CD4-positive, CD25-positive, alpha-beta regulatory T cell (primary cell): ENCODE measurements at places on chromosomes 5 and 9. TPM values are rescaled to one million over a fixed set of nuclear protein-coding genes. Genes with fewer than 3 reads are reported as not detected.
A peak's percentile ranks its signal among the peaks of the same experiment; 100 is the strongest.

DNA sequence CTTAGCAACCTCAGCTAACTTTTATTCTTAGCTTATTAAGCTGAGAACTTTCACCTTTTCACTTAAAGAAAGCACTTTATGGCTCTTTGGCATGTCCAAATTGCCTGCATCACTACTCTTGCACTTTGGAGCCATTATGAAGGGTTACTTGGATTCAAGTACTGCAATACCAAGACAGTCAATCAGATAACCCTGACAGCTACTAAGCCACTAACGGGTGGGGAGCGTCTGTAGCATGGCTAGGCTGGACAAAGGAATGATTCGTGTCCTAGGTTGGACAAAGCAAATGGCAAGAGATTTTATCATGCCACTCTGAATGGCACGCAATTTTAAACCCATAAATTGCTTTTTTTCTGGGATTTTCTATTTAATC, 39.6 kb downstream of the TRPM6 start:
- DNase-seq: no peak

- DNase-seq: no peak
These were observed 272.0 kb upstream of the ZNF462 start for GRCh38 chr9:106590759-106591505.

DNA sequence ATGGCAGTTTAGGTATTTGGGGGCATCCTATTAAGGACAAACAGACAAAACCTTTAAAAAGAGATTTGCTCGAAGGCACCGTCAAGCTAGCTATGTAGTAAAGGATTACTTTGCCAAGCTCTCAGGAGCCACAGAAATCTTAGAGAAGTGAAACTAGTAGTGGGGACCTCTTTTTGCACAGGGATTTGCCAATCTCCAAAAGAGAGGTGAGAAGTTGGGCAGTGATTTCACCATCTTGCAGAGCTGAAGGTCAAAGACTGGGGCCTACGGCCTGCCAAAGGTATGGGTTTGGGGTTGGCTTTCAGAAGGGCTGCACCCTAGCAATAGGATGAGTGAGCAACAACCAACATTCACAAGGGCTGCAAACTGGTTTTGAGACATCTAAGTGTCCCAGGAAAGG, 1.6 kb upstream of the FCN1 start:
- no peak for DNase-seq

GRCh38 chr5:119187776-119188529, 117.1 kb downstream of the DMXL1 start:
- peak; percentile 72 for DNase-seq

DNA sequence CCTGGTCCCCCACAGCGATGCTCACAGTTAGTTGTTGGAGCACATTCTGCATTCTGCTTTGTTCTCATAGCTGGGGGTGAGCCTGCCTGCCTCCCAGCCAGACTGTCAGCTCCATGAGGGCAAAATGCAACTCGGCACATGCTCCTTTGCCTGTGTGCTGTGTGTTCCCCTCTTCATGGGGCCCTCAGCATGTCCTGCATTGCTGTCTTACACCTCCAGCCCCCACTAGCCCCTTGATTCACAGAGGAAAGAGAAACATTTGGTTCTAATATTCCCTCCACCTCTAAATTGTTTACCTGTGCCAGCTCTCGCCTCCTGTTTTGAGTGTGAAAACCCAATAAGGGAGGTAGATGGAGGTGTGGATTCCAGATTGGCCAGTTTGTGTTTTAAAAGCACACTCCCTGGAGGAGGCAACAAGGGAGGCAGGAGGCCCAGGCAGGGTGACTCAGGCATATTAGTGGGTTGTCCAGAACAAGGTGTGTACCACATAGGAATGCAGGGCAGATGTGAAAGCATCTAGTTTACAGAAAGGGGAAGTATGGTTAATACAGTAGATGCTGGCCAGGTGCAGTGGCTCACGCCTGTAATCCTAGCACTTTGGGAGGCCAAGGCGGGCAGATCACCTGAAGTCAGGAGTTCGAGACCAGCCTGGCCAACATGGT, 224.6 kb downstream of the AGTPBP1 start:
- DNase-seq: no peak

DNA sequence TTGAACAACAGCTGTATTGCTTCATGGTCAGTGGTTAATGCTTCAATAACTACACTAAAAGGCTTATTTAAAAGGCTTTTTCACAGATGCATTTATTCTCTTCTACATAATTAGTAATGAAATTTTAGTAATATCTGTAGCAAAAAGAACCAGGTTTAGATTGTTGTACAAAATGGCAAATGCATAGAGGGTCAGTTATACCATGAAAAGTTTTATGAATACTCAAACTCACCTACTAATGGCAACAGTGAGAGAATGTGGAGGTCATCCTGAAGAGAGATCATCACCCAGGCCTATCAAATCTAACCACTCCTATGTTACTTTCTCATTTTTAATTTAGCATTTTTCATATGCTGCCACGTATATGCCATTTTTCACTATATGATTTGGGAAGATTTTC, 444.3 kb upstream of the CDH9 start:
- DNase-seq: no peak

- DNase-seq: no peak
These were observed 165.8 kb upstream of the MAP3K1 start for GRCh38 chr5:56649569-56649968.

- no peak for DNase-seq
These were observed 8.3 kb upstream of the NRARP start for GRCh38 chr9:137310189-137311052.

GRCh38 chr9:136198605-136199083, 6.3 kb downstream of the LHX3 start:
- DNase-seq: no peak

DNA sequence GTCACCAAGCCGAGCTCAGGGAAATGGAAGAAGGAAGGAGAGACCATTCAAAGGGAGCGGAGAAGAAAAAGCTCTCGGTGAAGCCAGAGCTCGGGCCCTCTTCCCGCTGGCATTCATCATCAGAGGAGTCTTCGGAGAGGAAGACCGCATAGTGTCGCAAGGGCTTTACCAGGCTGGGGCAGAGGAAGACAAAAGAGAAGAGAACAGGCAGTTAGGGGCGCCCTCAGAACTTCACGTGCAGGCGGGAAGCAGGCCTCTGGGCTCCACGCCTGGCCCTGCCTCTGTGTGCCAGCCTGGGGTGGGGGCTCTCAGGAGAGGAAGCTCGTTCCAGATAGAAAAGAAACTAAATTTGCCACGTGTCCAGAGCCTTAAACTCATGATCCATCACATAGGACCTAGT, 31.7 kb downstream of the CRB2 start:
- no peak for DNase-seq

GRCh38 chr5:54251981-54252380, 58.4 kb downstream of the ARL15 start:
- DNase-seq: no peak

- DNase-seq: peak; percentile 13
These were observed 542.4 kb upstream of the RGMB start for GRCh38 chr5:98231089-98231488.

GRCh38 chr9:28887188-28887884, 1314.1 kb upstream of the C9orf72 start:
- DNase-seq: no peak

GRCh38 chr5:165127941-165128340, 1622.5 kb downstream of the MAT2B start:
- no peak for DNase-seq

GRCh38 chr9:131915181-131915580, 164.5 kb downstream of the MED27 start:
- DNase-seq: no peak

DNA sequence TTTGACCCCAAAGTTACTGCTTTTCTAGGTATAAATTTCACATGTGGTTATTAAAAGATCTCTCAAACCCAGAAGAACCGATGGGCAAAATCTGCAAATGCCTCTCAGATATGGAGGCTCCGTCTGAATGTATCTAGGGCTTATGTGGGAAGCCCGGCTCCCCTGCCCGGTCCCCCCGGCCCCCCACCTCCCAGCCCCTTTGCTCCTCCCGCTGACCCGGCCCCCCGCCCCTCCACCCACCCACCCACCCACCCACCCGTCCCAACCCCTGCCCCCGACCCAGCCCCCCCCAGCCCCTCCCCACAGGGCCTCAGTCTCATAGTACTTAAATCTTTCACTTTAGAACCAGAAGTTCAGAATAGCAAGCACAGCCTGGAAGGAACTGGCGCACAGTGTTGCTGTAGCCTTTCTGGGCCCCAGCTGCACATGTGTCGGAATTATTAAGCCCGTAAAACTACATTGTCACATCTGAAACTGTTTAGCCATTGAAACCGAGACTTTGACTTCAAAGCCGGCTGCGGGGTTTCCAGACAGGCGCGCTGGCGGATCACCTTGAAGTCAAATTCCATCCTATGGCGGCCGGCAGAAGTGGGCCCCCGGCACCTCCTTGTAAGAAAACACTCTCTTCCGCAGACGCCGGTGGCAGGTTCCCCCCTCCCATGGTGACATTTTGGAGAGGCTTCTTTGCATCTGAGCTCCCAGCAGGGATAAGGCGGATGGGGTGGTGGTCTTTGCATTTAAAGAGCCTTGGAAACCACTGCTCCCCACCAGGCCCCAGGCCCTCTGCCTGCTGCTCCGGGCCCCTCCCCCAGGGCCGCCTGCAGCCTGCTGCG, 12.8 kb downstream of the NKD2 start:
- DNase-seq: no peak

DNA sequence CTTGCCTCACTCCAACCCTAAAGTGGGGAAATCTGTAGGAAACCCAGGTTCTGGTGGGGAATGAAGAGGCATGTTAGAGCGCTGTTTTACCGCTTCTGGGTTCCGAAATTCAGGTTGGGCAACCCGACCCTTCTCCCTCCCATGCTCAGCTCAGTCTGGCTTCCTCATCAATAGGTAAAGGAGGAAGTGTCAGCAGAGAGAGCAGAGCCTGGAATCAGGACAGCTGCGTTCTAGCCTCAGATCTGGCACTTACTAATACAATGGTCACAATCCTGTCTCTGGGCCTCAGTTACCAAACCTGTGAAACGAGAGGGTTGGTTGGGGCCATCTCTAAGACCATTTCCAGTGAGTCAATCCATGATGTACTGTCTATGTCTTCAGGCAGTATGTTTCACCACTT, 16.2 kb upstream of the TNIP1 start:
- no peak for DNase-seq

GRCh38 chr9:109166171-109166770, 778 bp downstream of the FRRS1L start:
- no peak for DNase-seq

DNA sequence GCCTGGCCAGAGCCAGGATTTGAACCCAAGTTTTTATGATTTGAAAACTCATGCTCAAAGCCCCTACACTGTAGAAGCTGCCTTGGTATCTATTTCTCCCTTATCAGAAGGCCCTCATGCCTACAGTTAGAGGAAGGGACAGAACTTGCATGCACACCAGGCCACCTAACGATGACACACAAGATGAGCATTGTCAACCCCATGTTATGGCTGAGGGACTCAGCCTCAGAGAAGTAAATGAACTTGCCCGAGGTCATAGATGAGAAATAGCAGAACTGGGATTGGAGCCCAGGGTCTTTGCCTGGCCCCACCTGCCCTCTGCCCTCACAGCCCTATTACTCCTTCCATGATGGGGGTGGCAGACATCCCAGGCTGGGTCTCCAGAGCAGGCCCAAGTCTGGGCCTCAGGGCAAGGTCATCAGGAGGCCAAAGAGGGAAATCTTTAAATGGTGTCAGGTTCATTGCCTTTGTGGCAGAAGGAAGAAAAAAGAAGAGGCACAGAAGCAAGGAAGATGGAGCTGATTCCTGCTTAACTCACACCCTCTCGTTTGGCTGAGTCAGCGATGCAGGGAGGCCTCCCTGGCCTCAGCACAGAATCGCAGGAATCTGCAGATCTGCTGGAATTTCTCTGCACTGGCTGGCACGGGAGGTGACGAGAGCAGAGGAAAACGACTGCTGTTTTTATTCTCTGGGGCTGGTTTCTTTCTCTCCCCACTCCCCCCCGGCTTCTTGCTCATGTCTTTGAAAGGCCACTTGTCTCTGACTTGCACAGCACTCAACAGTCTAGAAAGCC, 20.6 kb upstream of the CRB2 start:
- DNase-seq: no peak

DNA sequence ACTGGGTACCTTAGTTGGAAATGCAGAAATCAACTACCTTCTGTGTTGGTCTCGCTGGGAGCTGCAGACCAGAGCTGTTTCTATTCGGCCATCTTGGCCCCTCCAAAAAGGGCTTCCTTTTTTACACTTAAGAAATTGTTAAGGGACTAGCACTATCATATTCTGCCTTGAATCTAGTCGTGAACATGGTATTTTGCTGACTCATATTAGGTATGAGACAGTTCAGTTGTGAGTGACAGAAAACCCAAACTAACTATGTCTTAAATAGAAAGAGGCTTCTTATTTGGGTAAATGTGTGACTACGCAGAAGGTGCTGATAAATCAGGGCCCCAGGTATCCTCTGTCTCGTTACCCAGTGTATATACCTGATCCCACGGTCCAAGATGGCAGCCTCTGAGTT, 298.2 kb downstream of the EDIL3 start:
- no peak for DNase-seq

GRCh38 chr5:27171761-27172261, 133.4 kb upstream of the CDH9 start:
- DNase-seq: no peak

DNA sequence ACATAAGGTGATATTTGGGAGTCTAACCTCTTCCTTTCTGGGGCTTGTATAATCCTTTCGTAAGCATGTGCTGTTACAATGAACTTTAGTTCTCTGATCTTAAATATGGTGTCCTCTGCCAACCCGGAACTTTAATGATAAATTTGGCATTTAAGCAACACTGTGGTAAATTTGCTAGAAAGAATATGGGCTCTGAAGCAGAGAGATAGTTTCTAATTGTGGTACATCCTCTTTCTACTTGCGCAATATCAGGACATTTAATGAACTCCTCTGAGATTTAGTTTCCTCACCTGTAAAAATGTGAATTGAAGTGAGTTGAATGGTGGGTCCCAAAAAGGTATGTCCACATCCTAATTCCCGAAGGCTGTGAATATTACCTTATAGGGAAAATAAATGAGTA, 364.7 kb downstream of the CAAP1 start:
- no peak for DNase-seq

- no peak for DNase-seq
These were observed 108.7 kb downstream of the PLK2 start for GRCh38 chr5:58351190-58351589.

DNA sequence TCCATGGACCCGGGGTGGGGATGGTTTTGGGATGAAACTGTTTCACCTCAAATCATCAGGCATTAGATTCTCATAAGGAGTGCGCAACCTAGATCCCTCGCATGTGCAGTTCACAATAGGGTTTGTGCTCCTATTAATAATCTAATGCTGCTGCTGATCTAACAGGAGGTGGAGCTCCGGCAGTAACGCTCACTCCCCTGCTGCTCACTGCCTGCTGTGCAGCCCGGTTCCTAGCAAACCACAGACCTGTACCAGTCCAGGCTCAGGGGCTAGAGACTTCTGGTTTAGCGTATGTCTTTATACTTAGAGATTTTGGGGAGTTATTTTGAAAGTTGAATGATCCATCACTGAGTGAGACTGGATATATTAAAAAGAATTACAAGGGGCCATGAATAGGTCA, 50.2 kb downstream of the RICTOR start:
- DNase-seq: no peak

Gene ANKRD55
- total RNA-seq: 7.0 TPM

Gene LHX6
- total RNA-seq: not detected

Gene CYSRT1
- not detected for total RNA-seq

Gene SH3RF2
- total RNA-seq: 4.5 TPM

Gene FOXD4L6
- not detected for total RNA-seq

Gene BTNL8
- not detected for total RNA-seq

Gene ISL1
- total RNA-seq: not detected

Gene ETF1
- 170 TPM for total RNA-seq

Gene CNTNAP3B
- not detected for total RNA-seq

Gene IL4
- total RNA-seq: 2.1 TPM

Gene GTF3C5
- 50.5 TPM for total RNA-seq

Gene OBP2B
- total RNA-seq: not detected

Gene WDR38
- not detected for total RNA-seq

Gene CKMT2
- not detected for total RNA-seq

Gene HTR4
- total RNA-seq: not detected
